ENCODE measurements at places on chromosomes 7 and 10. TPM values are rescaled to one million over a fixed set of nuclear protein-coding genes. Genes with fewer than 3 reads are reported as not detected.

DNA sequence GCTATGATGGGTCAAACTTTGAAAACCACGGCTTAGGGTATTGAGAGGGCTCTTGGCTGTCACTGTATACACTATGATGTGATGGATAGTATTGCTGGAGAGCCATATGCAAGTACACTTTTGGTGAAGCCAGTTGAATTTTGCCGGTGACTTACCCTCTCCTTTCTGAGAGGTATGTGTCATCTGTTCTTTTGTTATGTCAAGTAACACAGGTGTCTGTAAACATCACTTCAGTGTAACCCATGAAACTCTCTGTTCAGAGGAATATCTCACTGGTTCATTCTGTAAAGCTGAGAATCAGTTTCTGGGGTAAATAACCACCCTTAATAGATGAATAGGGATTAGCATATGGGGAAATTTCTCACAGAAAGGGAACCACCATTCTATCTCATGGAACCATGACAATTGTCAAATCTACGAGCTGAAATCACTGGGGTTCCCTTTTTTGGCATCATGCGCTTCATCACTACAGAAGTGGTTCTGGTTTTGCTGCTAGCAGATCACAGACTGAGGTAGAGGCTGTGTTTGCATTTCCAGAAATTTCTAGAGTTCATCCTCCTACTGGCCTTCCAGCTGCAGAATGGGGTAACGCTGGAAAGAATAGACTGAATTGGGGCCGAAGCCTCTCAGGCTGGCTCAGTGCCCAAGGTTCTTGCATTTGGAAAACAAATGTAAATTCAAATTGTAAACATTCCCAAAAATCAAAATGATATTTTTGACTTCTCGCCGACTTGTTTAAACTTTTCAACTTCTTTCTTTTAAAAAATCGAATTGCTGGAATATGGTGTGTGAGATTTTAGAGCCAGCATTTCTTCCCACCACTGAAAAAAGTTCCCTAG is 83.3 kb upstream of the CREB5 start:
- DNase-seq: no peak
- H3K27me3 ChIP-seq: no peaks in the 10 kb centered on the region
- no peaks in the 10 kb centered on the region for H3K36me3 ChIP-seq
- H3K27ac ChIP-seq: no peak overlapping the region
- no peak overlapping the region for H3K4me3 ChIP-seq

- H3K27ac ChIP-seq: no peak overlapping the region
- H3K4me1 ChIP-seq: peaks cover 5% of the 10 kb centered on the region
- H3K27me3 ChIP-seq: no peaks in the 10 kb centered on the region
- DNase-seq: no peak
- peaks cover 21% of the 10 kb centered on the region for H3K36me3 ChIP-seq
These were observed 954 bp downstream of the FSCN3 start for GRCh38 chr7:127594490-127594889.

- no peaks in the 10 kb centered on the region for H3K36me3 ChIP-seq
- no peaks in the 10 kb centered on the region for H3K4me1 ChIP-seq
- DNase-seq: no peak
- no peak overlapping the region for H3K4me3 ChIP-seq
- H3K27ac ChIP-seq: no peak overlapping the region
These were observed 209.4 kb downstream of the LRMDA start for GRCh38 chr10:75640803-75641202.

DNA sequence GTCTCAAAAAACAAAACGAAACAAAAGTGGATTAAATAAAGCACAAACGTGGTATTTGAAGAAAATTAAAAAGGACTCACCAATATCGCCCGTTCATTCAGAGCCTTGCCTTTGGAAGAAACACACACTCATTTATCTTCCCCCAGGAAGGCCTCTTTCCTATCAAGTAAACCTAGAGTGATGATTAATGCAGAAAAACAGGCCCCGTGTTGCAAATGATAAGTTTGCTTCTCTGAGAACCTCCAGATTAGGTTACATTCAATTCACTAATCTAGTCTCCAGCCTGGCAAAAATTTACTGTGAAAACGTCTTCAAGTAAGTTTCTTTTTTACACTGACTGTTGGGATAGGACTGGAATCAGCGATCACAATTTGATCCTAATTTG is 78.0 kb upstream of the C1GALT1 start:
- no peaks in the 10 kb centered on the region for H3K36me3 ChIP-seq
- no peaks in the 10 kb centered on the region for H3K27me3 ChIP-seq
- no peak for DNase-seq
- peak overlapping the region; percentile 4 for H3K4me3 ChIP-seq

GRCh38 chr10:117540640-117541404 is 1.7 kb upstream of the EMX2 start:
- no peak overlapping the region for H3K27ac ChIP-seq
- no peak overlapping the region for H3K4me3 ChIP-seq
- DNase-seq: no peak
- H3K36me3 ChIP-seq: no peaks in the 10 kb centered on the region
- no peaks in the 10 kb centered on the region for H3K4me1 ChIP-seq

DNA sequence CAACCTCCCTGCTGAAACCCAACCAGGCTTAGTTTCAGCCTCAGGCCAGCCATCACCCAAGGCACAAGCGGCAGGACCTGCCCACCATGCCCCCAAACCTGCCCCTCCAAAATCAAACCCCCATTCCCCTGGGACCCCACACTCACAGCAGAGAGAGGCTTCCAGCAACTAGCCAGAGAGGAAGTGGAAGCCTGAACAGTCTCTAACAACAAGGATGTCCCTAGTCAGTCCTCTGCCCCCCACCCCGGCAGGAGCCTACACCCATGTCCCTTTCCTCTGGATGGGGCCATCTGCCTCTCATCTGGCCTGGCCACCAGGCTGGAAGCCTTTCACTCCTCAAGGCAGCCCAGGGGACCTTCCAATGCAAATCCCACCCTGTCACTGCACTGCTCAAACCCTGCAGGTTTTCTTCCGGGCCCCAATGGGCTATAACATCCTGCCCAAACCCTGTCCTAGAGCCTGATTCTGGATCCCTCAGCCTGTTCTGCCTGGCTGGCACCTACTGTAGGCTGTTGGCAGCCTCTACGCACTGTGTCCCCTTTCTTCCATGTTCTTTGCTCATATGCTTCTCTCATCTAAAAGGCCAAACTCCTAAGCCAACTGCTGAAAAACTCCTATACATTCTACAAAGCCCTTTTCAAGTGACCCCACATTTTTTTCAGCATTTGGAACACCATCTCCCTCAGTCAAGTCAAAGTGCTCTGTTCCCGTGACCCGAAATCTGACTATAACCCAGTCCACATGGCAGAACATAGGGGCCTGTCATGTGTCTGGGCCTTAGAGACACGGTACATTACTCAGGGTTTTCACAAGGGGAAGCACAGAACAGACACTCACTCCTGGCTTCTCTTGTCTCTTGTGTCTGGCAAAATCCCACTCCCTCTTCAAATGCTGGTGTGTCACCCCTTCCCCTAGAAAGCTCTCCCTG is 253.3 kb downstream of the TNS3 start:
- no peaks in the 10 kb centered on the region for H3K36me3 ChIP-seq
- no peaks in the 10 kb centered on the region for H3K27me3 ChIP-seq
- DNase-seq: no peak
- peaks cover 17% of the 10 kb centered on the region for H3K4me1 ChIP-seq
- peak overlapping the region; percentile 95 for H3K27ac ChIP-seq
- peak overlapping the region; percentile 69 for H3K4me3 ChIP-seq

DNA sequence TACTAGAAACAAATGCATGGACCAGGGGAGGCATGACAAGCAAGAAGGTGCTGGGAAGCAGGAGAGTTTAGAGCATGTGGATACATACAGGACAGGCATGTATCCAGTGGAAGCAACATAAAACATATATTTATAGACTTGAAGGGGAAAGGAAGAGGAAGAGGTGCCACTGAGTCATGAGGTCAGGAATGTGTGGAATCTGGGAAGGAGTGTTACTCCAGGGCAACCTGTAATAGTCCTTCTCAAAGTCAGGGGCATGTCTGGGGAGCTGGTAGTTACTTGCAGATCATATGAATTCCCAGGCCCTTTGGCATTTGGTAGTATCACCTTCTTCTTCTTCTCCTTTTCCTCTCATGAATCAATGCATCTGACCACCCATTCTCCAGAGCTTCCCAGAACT is 246.6 kb downstream of the XPNPEP1 start:
- no peaks in the 10 kb centered on the region for H3K4me1 ChIP-seq
- no peak overlapping the region for H3K27ac ChIP-seq
- no peaks in the 10 kb centered on the region for H3K27me3 ChIP-seq
- H3K36me3 ChIP-seq: no peaks in the 10 kb centered on the region
- no peak overlapping the region for H3K4me3 ChIP-seq

GRCh38 chr7:21722371-21722770 is 179.5 kb downstream of the DNAH11 start:
- H3K27ac ChIP-seq: no peak overlapping the region
- no peak for DNase-seq
- H3K27me3 ChIP-seq: peaks cover 44% of the 10 kb centered on the region
- no peak overlapping the region for H3K4me3 ChIP-seq

- H3K4me1 ChIP-seq: peaks cover 7% of the 10 kb centered on the region
- H3K27me3 ChIP-seq: no peaks in the 10 kb centered on the region
- peak overlapping the region; percentile 95 for H3K27ac ChIP-seq
- peaks cover 31% of the 10 kb centered on the region for H3K36me3 ChIP-seq
These were observed 65.0 kb downstream of the STK17A start for GRCh38 chr7:43647673-43648472.

DNA sequence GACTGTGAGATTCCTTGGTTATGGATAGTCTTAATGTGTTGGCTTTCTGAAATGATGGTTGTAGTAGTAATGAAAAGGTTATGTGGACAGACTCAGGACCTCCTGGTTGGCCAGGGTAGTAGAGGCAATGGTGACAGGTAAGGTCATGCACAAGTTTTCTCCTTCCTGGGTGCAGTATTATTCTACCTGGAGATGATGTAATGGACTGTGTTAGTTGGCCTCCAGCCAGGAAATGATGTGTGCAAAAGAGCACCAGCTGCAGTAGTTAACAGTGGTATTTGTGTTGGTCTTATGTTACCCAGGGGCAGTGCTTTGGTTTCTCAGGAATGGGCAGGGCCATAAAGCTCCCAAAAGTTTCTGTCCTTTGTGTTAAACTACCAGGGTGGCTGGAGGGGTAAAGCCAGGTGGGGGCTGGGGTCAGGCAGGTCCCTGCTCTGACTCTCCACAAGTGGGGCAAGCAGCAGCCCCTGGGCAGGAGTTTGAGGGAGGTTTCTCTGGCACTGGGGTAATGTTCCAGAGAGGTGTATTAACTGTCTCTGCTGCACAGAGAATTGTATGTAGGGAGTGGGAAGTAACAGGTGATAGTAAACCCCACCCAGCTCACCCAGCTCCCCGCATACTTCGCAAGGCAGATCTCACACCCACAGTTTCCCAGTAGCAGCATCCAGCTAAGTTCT is 36.3 kb downstream of the GPR22 start:
- H3K27me3 ChIP-seq: no peaks in the 10 kb centered on the region
- H3K4me3 ChIP-seq: no peak overlapping the region
- H3K4me1 ChIP-seq: no peaks in the 10 kb centered on the region
- no peaks in the 10 kb centered on the region for H3K36me3 ChIP-seq

- DNase-seq: peak; percentile 70
- H3K27me3 ChIP-seq: no peaks in the 10 kb centered on the region
- peaks cover 45% of the 10 kb centered on the region for H3K36me3 ChIP-seq
- H3K27ac ChIP-seq: no peak overlapping the region
These were observed 69.4 kb downstream of the DNAJB6 start for GRCh38 chr7:157405914-157406810.

DNA sequence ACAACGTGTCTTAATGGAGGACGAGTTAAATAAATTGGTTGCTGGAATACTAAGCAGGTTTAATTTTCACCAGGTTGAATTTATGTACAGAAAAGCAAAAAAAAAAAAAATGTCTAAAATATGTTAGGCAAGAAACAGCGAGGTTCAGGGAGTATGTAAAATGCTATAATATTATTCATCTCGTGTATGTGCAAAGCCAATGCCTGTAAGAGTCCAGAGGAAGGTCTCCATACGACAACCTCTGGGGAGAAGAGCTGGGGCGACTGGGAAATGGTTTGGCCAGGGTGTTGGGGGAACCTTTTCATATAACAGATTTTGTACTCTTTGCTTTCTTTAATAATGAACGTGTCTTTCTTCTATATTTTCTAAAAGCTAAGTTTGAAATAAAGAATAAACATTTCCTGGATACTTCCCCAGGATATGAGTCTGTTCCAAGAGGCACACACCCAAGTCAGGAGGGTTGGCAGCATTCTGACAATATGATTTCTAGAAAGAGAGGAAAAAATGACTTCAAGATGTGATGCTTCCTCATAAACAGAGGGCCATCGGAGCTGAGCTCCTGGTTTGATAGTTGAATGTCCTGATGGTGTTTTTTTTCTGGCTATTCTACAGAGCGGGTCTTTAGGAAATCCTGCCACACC is 208.6 kb upstream of the MGMT start:
- no peaks in the 10 kb centered on the region for H3K4me1 ChIP-seq
- no peaks in the 10 kb centered on the region for H3K27me3 ChIP-seq
- no peaks in the 10 kb centered on the region for H3K36me3 ChIP-seq
- no peak overlapping the region for H3K27ac ChIP-seq
- no peak for DNase-seq

- DNase-seq: no peak
- no peak overlapping the region for H3K27ac ChIP-seq
- H3K36me3 ChIP-seq: no peaks in the 10 kb centered on the region
- no peaks in the 10 kb centered on the region for H3K27me3 ChIP-seq
These were observed 241.7 kb upstream of the PLXNA4 start for GRCh38 chr7:132817949-132818348.

- no peaks in the 10 kb centered on the region for H3K36me3 ChIP-seq
- H3K4me1 ChIP-seq: no peaks in the 10 kb centered on the region
- DNase-seq: no peak
- H3K27ac ChIP-seq: no peak within 1 kb of the TSS
These were observed at the start of gene TAS2R39 for GRCh38 chr7:143183024-143183423. TSS of gene TAS2R39 (plus strand) at chr7:143183419. CDS start at chr7:143183419, 0 bp downstream.

DNA sequence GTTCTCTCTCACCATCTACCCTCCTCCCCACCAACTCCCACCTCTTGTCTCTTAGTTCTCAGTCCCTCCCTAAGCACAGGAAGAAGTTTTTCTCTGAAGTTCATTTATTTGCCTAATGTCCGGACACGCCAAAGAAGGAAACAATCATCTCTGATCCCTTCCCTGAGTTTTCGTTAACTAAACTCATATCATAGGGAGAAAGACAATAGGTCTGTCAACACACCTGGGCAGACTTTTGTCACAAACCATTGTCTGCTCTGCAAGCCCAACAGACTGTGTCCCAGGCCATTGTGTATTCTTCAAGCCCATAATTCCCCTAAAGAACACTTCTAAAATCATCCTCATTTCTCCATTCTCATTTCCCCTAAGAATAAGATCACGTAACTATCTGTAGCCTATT is 691.0 kb upstream of the MBL2 start:
- H3K36me3 ChIP-seq: peaks cover 10% of the 10 kb centered on the region
- H3K27ac ChIP-seq: peak overlapping the region; percentile 83
- peak; percentile 58 for DNase-seq

Gene CPA5
- not detected for total RNA-seq

Gene TMEM140
- not detected for total RNA-seq

Gene HECW1
- total RNA-seq: 15.4 TPM

Gene TLX1
- total RNA-seq: not detected

Data from endodermal cell (in vitro differentiated cells).